Coronary artery (tissue), 2 donors: ENCODE measurements at places on chromosomes 6 and 20.

- no peak for DNase-seq
Measured at GRCh38 chr6:121399966-121400365, 35.5 kb upstream of the GJA1 start.

- no peak for DNase-seq
Measured at GRCh38 chr6:48429021-48429420, 318.0 kb upstream of the PTCHD4 start.

- no peak for DNase-seq
Measured at GRCh38 chr6:133300896-133301295, 59.7 kb downstream of the EYA4 start.

DNA sequence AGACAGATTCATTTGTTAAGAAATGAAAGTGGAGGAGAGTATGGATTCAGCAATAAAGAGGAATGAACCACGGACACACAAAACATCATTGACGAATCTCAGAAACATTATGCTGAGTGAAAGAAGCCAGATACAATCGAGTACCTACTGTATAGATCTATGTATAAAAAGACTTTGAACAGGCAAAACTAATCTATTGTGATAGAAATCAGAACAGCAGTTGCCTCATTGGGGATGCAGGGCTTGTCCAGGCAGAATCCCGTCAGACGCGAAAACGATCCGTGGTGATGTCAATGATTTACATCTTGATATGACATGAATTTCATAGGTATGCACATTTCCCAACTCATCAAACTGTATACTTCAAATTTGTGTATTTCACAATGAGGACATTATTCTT lies 265.2 kb downstream of the CBLN4 start:
- DNase-seq, result no peak

DNA sequence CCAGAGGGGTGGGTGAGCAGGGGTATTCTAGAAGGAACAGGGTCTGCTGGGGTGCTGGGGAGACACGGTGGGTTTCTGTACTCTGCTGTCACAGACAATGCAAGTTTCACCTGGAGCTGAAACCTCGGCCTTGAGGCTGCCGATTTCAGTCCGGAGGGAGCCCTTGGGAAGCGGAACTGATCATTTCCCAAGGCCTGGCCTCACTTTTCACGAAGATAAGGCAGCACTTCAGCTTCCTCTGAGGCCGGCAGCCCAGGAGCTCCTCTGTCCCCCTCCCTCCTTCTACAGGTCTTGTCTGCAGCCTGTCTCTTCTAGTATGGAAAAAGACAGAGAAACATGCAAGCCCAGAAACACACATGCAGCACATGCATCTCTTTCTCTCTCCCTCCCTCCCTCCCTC lies 242.1 kb downstream of the CDC5L start:
- no peak for DNase-seq

- DNase-seq, result no peak
Measured at GRCh38 chr6:156279261-156279969, 497.8 kb upstream of the ARID1B start.

DNA sequence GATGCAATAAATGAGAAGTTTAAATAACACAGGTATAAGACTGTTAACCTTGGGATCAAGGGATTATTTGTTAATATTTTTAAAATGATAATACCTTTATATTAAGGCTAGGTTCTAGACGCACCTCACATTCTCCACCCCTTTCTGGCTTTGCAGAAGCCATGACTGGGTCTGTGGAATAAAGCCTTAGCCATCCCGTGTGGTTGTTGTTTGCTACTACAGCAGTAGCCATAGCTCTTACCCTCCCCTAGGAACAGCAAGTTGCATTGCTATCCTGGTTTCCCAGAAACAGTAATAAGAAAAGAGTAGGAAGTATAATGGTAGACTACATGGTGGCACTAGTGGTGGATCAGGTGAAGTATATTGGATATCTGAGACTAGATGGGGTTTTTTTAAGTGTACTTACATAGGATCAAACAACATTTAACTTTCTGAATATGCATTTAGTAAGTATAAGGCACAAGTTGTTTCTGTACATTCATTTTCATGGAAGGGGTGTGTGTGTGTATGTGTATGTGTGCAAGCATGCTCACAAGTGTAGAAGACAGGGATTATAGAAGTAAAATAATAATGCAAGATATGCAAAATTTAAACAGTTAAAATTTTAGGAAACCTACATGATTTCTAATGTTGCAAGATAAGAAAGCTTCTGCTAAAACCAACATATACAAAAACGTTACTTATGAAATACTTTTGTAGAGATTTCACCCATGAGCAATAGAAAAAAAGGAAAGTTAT lies 384.2 kb downstream of the PRKN start:
- DNase-seq, result no peak

DNA sequence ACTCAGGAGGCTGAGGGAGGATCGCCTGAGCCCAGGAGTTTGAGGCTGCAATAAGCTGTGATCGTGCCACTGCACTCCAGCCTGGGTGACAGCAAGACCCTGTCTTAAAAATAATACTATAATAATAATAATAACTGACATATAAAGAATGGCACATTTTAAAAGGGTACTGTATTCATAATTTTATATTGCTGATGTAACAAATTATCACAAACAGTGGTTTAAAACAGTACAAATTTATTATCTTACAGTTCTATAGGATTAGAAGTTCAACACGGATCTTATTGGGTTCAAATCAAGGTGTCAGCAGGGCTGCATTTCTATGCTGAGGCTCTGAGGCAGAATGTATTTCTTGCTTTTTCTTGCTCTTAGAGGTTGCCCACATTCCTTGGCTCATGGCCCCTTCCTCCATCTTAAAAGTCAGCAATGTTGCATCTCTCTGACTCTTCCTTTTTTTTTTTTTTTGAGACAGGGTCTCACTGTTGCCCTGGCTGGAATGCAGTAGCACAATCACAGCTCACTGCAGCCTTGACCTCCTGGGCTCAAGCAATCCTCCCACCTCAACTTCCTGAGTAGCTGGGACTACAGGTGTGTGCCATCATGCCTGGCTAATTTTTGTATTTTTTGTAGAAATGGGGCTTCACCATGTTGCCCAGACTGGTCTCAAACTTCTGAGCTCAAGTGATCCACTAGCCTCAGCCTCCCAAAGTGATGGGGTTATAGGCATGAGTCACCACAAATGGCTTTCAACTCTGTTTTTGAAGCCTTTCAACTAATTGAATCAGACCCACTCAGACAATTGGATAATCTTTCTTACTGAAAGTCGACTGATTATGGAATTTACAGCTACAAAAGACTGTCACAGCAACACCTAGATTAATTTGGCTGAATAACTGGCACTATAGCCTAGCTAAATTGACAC lies 22.8 kb upstream of the SRSF3 start:
- no peak for DNase-seq

GRCh38 chr6:159450815-159451465 lies 242.1 kb downstream of the SOD2 start:
- no peak for DNase-seq

GRCh38 chr6:20117474-20117873 lies 94.8 kb downstream of the MBOAT1 start:
- no peak for DNase-seq

- DNase-seq, result no peak
Measured at GRCh38 chr20:47306755-47307370, 49.6 kb downstream of the ZMYND8 start.

GRCh38 chr6:158706369-158706982 lies 56.6 kb downstream of the SYTL3 start:
- peak; percentile 77 for DNase-seq

DNA sequence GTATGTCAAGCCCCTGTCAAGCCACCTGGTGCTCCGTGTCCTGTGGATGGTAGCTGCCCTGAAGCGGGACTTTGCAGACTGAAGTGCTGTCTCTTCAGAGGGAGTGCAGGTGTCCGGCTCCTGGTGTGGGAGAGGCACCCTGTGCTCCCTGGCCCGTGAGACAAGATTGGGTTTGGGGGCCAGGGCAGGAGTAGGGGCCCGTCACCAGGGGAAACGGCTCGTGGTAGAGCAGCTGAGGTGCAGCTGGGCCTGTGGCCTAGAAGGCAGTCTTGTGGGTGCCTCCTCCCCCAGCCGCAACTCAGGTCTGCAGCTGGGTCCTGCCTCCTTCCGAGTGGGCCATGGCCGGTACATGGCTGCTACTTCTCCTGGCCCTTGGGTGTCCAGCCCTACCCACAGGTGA lies at the start of gene PTCRA:
Gene PTCRA (plus strand): TSS at position 322 of the 400 bp plus-strand sequence. CDS start 17 bp downstream, at position 339.
- no peak for DNase-seq

DNA sequence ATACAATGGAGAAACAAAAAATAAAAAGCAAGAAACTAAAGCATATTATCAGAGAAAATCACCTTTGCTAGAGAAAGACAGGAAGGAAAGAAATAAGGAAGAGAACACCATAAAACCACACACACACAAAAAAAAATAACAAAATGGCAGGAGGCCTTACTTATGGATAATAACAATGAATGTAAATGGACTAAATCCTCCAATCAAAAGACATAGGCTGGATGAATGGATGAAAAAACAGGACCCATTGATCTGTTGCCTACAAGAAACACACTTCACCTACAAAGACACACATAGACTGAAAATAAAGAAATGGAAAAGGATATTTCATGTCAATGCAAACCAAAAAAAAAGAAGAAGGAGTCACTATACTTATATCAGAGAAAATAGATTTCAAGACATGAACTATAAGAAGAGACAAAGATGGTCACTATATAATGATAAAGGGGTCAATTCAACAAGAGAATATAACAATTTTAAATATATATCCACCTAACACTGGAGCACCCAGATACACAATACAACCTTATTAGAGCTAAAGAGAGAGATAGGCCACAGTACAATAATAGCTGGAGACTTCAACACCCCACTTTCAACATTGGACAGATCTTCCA lies 693.6 kb downstream of the HACE1 start:
- DNase-seq, result no peak
